ENCODE measurements at places on chromosomes 11 and 22.
A peak's percentile ranks its signal among the peaks of the same experiment; 100 is the strongest.

DNA sequence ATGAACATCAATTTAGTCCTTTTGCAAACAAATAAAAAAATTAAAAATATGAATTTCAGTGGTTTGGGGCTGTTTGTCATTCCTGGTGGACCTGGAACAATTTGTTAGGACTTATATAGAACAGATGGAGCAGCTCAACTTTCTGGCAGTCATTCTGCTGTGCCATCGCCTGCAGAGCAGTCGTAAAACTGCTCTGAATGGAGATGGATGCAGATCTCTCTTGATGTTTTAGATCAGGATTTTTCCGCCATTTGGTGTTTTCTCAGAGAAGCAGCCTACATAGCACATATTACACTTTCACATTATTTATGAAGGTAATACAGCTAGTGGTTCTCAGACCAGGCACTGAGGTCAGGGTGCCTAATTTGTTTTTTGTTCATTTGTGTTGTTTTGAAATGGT is 31.8 kb upstream of the HSPA8 start:
- no peak for DNase-seq

- DNase-seq, result no peak
These were observed 389.5 kb upstream of the B3GAT1 start for GRCh38 chr11:134801570-134801969.

GRCh38 chr11:48043111-48043990 is 63.0 kb downstream of the PTPRJ start:
- DNase-seq, result no peak

GRCh38 chr22:24728790-24729637 is 45.5 kb downstream of the PIWIL3 start:
- DNase-seq, result peak; percentile 95

DNA sequence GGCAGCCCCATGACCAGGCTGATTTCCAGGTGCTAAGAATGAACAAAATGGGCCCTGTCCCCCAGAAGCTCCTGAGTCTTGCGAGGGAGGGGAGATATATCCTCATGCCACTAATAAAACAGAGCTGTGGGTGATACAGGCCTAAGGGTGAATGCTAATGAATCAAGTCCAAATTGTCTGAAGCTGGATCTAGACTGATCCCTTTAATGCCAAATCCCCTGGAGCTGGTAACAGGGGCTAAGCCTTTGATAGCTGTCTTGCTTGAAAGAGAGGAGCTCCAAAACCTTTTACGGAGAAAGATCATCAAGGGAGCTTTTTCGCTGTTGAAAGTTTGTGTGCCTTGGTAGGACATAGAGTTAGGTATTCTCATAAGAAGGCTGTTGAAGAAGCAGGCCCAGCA is 79.7 kb downstream of the PPFIBP2 start:
- no peak for DNase-seq

GRCh38 chr22:37039466-37039865 is 12.1 kb upstream of the KCTD17 start:
- DNase-seq, result no peak
